ENCODE measurements at places on chromosomes 7 and 10. TPM values are rescaled to one million over a fixed set of nuclear protein-coding genes. Genes with fewer than 3 reads are reported as not detected.

DNA sequence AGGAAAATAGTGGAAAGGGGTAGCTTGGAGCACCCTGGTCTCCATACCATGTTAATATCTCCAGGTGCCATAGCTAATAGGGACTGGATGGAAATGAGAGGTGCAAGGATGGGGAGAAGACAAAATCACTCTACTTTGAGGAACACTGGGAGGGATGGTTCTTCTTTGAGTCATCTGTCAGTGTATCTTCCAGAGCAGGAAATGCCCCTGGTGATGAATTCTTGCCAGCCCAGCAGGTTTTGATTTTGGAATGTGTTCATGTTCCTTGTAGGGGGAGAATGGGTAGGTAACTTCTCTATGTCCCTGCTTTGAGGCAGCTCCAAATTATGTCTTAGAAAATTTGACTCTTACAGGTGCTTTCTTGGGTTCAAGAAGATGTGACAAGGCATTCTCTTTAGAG, 177.0 kb upstream of the GLI3 start:
- no peak for DNase-seq

- peak; percentile 82 for DNase-seq
Observed at GRCh38 chr7:30564243-30564892, 30.3 kb upstream of the GARS1 start.

- peak; percentile 40 for DNase-seq
Observed at GRCh38 chr10:30413996-30414576, 19.9 kb upstream of the MAP3K8 start.

DNA sequence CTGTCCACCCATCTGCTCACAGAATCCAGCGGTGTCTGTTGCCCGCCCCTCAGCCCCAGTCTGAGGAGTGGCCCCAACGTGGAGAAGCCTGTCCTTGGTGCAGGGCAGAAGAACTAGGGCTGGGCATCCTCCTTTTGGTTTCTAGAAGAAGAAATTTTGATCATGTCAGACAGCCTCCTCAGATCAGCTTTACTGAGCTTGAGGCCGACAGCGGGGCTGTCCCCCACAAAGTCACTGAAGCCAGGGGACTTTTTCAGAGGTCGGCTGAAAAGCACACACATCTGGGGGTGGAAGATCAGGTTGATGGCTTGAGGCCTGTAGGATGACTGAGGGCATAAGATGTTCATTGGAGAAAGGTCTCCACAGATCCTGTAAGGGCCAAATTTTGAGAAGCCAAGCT, 767.9 kb downstream of the GRID1 start:
- no peak for DNase-seq

Gene SYT15
- 0.98 TPM for total RNA-seq

DNA sequence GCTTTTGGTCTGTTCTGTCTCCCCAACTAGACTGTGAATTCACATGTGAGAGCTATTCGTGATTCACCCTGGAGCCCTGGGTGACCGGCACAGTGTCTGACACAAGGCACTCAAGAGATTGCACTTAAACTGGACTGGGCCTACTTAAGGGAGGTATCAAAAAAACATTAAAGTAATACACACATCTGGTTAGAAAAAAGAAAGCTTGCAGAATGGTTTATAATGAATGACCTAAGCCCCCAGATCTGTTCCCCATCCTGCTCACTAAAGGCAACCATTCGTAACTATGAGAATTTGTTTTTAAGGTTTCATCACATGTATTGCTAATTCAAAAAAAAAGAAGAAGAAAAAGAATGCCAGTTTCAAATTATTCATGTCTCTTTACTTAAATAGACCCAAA, 74.5 kb downstream of the DGKI start:
- DNase-seq = no peak

Gene NEBL
- total RNA-seq = 0.34 TPM

DNA sequence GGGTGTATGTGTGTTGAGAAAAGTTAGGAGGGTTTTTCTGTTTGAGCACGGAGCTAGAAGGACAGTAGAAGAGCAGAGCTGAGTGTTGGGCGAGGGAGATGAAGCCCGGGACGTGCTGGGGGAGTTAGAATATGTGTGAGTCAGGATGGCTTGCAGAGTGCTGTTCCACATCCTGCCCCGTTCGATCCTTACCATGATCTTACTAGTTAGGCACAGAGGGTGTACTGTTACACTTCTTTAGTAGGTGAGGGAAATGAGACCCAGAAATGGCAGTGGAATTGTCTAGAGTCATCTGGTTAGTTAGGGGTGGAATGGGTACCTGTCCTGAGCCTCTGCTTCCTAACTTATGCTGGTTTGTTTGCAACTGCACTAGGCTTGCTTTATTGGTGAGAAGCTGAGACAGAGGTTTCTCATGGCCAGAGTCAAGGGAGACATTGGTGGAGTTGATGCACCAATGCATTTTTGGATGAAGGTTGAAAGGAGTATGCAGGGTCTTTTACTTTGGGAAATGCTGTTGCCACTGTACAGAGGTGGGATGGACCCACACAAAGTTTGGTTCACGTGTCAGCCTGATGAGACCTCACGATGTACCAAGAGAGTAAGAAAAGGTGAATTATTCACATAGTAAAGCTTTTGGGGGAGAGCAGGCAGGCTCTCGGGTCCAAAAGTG, 42.4 kb downstream of the CCNY start:
- DNase-seq = peak; percentile 62

Gene GPR146
- 5.6 TPM for total RNA-seq

DNA sequence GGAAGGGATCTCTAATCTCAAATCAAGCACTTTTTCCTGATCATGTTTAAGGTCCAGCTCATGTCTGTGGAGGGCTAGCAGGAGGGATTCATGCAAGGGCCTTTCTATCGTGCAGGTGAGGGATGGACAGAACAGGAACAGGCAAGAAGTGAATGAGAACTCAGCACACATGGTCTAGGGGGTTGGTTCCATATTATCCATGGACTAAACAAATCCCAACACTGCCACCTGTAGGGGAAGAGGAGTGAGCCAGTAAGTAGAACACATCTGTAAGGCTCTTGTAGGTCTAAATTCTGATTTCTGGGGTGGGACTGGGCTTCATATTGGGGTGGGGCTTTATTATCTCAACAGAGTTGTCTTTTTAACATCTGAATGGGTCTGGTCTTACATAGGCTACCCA, 138.0 kb upstream of the TARP start:
- DNase-seq = peak; percentile 17

GRCh38 chr10:72626444-72626754, 520 bp upstream of the MICU1 start:
- DNase-seq = no peak

Gene SLC25A13
- 7.3 TPM for total RNA-seq
